ENCODE measurements at places on chromosomes 16 and 17.
A peak's percentile ranks its signal among the peaks of the same experiment; 100 is the strongest.

GRCh38 chr16:68286153-68287074 lies 22.1 kb downstream of the SLC7A6 start:
- DNase-seq, result no peak

DNA sequence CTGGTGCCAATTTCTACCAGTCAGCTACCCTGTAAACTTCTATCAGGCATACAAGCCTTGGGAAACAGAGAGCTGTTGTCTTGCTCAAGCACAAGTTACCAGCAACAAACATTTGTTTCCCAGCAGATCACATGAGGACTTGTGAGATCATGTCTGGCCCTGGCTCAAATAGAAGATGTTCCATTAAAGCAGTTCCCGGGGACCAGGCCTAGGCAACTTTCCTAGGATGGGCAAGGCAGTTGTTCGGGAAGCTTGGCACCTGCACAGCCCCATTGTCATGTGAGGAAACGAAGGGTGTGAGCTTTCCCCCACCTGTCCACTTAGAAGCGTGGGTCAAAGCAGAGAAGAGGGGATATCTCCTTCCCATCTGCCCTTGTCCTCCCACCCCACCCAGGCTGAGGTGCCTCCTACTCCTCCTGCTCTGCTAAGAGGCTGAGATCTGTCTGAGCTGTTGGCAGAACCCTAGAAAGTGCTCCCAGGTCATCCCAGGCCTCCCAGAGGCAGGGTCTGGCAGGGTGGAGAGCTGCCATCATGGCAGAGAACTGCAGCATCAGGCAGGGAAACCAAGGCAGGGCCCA lies 11.2 kb upstream of the SLC47A2 start:
- peak; percentile 80 for DNase-seq

DNA sequence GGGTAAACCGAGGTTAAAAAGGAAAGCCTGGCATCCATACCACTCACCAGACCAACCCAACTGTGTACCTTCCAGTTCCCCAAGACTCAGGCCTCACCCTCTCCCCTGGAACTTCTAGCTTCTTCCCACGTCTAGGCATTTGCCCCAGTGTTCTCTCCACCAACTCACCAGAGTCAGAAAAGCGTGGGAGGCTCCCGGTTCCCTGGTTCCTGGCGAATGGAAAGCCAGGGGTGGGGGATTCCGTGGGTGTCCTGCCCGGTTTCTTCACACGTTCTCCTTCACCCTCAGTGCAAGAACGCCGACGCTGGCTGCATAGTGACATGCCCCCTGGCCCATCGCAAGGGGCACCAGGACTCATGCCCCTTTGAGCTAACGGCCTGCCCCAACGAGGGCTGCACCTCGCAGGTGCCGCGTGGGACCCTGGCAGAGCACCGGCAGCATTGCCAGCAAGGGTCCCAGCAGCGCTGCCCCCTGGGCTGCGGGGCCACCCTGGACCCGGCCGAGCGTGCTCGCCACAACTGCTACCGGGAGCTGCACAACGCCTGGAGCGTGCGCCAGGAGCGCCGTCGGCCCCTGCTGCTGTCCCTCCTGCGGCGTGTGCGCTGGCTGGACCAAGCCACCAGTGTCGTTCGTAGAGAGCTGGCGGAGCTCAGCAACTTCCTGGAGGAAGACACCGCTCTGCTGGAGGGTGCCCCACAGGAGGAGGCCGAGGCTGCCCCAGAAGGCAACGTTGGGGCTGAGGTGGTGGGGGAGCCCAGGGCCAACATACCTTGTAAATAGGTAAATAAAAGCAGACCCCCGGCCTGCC lies 1.7 kb downstream of the RNF151 start:
- DNase-seq, result no peak

DNA sequence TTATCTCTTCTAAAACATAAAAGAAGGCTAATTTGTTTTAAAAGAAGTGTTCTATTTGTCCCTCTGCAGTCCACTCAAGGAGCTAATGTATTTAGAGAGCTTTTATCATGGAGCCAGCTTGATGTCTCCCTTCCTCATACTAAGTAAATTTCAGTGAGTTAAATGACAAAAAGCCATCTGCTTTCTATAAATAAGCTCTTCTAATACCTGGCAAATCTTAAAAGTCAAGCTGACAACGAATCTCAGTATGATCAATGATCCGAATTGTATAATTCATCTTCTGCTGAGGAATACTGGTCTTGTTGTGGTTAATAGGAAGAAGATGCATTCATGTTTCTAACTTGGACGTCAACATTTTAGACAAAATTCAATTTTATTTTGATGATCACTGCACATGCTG lies 1390.7 kb downstream of the CDH8 start:
- DNase-seq, result no peak

- no peak for DNase-seq
Observed at GRCh38 chr17:79038545-79039135, 14.7 kb downstream of the C1QTNF1 start.

DNA sequence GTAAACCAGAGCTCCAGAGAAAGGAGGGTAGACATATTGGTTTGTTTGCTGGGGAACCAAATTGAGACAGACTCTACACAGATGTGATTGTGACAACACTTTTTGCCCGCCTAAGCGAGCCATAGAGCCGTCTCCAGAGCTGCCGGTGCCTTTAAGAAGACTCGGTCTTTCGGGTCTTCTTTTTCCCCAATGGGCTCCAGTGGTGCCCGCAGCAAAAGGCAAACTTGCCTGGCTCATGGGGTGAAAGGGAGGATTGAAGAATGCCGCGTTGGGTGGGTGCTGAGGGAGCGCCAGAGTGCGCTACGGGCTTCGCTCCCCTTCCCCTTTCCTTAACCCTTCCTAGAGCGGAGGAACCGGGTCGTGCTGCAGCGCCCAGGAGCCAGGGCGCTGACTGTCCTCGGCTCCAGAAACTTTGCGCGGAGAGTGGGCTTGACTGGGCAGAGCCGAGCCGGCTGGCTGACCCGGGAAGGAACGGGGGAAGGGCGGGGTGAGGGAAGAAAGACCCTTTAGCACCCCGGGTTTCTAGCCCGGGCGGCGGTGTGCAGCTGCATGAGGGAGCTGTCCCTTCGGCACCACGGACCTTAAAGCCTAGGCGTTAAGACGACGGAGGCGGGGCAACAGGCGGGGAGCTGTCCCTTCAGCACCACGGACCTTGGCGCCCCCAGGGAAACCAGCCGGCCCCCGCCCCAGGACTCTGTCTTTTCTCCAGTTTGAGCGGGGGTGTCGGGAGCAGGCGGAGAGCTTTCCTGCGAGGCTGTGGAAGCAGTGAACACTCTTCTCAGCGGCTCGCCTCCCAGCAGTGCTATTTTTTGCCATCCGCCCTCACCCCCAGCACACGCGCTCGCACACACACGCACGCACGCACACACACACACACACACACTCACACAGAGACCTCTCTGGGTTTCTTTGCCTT lies at the start of gene CACNG3:
Gene CACNG3, plus strand, starts transcription at position 880 of the 916 bp plus-strand sequence. CDS start 420 bp downstream, outside the sequence.
- DNase-seq, result peak; percentile 36

DNA sequence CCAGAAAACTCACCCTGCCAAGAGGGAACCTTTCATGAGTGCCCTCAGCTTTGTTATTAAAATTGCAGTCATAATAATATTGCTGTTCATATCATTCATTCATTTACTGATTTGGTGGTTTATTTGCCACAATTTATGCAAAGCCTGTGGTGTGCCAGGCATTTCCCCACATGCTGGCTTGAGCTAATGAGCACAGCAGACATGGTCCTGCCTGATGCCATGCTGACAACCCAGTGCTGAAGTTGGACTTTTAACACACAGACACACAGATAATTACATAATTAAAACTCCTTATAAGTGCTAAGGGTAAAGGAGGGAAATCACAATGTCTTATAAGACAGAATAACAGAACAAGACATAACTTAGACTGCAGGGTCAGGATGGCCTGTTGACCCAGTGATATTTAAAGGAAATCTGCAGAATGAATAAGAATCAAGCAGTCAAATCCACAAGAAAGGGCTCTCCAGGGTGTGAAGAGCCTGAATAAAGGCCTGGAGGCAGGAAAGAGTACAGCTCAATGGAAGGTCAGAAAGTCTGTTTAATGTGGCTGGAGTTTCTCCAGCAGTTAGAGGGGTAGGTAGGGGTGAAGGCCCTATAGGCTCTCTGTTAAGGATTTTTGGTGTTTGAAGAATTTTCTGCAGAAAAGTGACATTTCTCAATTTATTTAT lies 196.9 kb upstream of the CDH11 start:
- no peak for DNase-seq

DNA sequence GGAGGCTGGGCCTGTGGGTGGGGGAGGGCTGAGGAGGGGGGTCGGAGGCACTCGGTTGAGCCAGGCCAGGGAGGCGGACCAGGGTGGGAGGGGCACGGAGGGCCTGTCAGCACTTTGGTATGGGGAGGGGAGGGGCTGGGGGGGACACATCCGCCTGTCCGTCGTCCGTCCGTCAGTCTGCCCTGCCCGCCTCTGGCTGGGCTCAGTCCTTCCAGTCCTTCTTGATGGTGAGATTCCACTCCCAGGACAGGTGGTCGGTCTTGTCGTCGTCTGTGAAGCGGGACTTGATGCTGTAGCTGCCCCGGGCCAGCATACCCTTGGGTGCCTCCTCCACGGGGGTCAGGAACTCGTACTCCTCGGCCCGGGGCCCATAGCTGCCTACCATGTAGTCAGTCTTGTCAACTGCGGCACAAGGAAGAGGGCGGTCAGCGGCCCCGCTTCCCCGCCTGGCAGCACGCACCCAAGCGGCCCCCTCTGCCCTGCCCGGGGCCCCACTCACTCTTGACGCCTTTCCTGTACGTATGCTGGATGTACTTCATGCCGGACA lies 2.4 kb downstream of the ARHGDIA start:
- DNase-seq, result peak; percentile 24

DNA sequence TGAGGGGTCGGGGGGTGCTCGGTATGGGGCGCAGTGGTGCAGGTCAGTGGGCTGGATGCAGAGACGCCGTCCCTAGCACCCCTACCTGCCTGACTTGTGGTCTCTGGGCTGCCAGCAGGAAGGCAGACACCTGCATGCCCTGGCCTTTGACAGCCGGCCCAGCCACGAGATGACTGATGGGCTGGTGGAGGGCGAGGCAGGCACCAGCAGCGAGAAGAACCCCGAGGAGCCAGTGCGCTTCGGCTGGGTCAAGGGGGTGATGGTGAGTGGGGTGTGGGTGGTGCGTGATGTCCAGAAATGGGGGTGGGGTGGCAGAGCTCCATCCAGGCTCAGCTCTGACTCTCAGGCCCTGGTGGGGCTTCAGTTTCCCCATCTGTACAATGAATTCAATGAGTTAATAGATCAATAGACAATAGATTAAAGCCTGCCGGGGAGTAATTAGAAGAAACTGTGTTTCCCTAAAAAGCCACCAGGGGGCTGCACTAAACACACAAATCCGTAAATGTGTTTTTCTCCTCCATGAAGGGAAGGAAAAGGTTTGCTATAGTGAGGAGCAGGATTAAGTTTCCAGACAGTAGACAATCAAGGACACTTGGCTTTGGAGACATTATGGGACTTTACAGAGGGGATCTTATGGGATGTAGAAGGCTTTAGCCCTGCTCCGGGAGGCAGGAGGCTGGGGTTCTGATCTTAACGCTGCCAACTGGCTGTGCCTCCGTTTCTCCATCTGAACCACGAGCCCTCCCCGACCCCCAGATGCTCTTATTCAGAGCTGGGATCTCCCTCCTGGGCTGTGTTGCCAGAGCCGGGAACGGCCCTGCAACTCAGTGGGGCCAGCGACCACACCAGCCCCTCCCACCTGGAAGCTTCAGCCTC lies 2.2 kb downstream of the SLC12A3 start:
- no peak for DNase-seq

DNA sequence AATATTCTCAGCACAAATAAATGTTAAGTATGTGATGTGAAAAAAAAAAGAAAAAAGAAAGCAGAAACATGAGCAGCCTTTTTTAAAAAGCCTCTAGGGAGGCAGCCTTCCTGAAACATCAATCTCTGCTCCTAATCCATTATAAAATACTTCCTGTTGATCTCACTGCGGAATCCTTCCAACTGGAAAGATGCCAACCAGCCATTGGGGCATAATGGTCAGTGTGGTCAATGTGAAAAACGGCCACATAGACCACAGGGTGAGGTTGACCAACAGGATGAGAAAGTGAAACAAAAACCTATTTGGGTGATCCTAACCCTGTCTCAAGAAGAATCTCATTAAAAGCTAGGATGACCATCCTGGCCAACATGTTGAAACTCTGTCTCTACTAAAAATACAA lies 26.1 kb upstream of the ABCA8 start:
- DNase-seq, result peak; percentile 67

DNA sequence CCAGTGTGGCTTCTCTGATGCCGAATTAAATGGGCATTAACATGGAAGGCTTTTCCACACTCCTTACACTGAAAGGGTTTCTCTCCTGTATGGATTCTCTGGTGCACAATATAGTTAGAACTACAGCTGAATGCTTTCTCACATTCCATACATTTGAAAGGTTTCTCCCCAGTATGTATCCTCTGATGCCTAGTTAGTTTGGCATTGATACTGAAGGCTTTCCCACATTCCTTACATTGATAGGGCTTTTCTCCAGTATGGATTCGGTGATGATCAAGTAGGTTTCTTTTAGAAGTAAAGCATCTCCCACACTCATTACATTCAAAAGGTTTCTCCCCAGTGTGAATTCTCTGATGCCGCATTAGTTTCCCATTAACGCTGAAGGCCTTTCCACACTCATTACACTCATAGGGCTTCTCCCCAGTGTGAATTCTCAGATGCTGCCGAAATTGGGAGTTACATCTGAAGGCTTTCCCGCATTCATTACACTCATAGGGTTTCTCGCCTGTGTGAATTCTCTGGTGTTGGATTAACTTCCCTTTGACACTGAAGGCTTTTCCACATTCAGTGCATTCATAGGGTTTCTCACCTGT lies 6.5 kb upstream of the TLE7 start:
- no peak for DNase-seq

DNA sequence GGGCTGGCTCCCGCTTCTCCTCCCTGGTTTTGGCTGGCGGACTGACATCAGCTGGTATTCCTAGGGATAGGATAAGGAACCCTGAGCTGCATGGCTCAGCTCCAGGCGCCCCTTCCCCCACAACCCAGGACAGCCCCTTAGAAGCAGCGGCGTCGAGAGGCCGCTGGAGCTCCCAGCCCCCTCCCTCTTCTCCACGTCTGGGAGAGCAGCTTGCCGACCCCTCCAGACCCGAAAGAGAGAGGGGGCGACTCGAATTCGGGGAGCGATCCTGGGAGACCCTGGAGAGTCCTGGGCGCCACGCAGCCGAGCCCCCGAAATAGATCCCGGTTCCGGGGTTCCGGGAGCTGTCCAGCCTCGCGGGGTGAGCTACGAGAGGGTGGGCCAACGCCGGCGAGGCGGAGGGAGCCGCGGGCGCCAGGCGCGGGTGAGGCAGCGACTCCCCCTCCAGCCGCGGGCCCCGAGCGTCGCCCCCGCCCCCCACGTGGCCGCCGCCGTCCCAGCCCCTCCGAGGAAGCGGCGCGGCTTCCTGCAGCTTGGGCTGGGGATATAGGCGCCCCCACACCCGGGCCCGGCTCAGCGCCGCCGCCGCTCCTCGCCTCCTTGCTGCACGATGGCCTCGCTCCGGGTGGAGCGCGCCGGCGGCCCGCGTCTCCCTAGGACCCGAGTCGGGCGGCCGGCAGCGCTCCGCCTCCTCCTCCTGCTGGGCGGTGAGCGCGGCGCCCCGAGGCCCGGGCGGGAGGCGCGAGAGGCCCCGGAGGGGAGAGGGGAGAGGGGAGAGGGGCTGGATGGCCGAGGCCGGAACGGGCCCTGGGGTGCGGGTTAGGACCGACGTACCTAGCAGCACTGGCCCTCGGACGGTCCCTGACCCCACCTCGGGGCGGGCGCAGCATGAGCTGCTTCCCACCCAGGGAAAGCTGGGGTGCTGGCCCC lies at the start of gene RAMP2:
Gene RAMP2, plus strand, starts transcription at position 576 of the 930 bp plus-strand sequence. Its CDS starts 35 bp downstream, at position 611.
- DNase-seq, result peak; percentile 55

GRCh38 chr16:25005445-25006306 lies 9.5 kb downstream of the ARHGAP17 start:
- no peak for DNase-seq

GRCh38 chr16:12215277-12216105 lies 239.0 kb downstream of the SNX29 start:
- DNase-seq, result no peak

- DNase-seq, result no peak
Observed at GRCh38 chr16:31700200-31700529, 172.5 kb downstream of the AHSP start.

GRCh38 chr16:11759163-11759834 lies 16.6 kb upstream of the TXNDC11 start:
- no peak for DNase-seq
